ENCODE measurements at places on chromosomes 2 and 18.

GRCh38 chr18:78679031-78679430 lies 300.6 kb upstream of the SALL3 start:
- DNase-seq, result no peak

DNA sequence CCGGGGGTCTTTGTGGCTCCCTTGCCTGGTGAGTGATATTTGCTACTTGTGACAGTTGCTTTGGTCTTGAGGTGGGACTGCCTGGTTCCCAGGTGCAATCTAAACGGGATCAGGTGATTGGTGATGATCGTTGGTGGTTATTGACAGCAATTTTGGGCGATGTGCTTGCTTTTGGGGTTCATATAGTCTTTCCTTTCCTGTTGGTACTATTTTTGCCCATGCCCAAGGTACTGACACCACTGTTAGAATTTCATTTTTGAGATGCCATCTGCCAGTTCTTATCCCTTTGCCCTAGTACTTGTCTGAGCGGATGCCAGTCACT lies 573 bp downstream of the WDR7 start:
- no peak for DNase-seq

- no peak for DNase-seq
Observed at GRCh38 chr2:12867631-12868287, 151.0 kb downstream of the TRIB2 start.

DNA sequence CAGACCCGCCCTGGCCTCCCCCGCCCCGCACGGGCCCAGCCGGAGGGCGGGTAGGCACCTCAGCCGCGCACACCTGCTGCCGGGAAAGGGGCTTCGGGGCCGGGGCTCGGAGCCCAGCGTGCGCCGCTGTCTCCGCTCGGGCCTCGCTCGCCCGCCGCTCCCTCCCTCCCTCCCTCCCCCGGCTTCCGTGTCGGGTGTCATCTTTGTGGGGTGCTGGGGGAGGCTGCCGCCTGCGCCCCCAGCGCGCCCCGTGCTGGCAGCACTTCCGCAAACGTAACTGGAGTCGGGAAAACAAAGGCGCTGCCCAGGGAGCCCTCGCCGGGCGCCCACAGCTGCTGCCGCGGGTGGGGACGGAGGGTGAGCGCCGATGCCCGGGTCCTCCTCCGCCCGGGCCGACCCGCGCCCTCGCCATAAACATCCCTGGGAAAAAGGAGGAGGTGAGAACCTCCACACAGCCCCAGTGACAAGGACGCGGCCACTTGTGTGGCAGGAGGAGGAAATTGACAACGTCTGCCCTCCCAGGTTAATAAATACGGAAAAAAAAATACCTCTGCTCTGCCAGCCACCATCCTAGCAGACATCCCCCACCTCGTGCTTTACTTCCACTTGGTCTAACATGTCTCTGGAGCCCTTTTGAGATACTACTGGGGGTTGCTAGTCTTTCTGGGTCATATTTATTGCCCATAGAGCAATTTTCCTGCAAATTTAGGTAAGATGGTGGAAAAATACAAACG lies 550 bp downstream of the MFSD6 start:
- DNase-seq, result no peak

DNA sequence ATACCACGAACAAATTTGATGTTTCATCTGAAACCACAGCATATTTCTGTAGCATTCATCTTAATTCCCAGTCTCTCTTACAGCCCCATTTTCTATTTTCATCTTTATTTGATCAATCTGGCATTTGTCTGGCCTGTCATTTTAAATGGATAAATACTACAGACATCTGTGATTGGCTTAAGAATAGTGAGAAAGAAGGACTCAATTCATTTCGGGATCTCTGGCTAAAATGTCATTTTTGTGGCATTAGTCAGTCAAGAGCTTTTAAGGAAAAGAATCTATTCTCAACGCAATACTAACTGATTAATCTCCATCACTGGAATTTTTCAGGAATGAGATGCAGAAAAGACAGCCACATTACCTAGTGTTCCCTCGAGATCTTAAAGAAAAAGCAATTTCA lies 585.9 kb downstream of the IRS1 start:
- DNase-seq, result no peak

GRCh38 chr2:215841175-215841816 lies 172.1 kb downstream of the MREG start:
- no peak for DNase-seq
